ENCODE measurements at places on chromosomes 12 and 14.
A peak's percentile ranks its signal among the peaks of the same experiment; 100 is the strongest.

DNA sequence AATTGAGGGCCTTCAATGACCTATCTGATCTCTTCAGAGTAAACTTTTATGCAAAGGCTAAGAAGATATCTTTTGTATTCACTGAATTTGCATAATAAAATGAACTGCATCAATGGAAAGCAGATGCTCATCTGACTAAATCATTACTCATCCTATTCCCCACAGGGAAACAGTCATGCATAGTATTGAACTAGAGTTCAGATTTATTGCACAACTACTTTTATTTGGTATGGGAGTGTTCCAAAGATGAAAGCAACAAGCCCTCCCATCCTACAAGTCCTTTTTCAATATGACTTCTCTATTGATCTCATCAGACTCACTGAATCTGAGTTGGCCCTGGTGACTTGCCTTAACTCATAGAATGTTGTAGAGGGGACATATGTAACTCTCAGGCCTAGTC is 159.8 kb downstream of the KITLG start:
- no peak for DNase-seq

DNA sequence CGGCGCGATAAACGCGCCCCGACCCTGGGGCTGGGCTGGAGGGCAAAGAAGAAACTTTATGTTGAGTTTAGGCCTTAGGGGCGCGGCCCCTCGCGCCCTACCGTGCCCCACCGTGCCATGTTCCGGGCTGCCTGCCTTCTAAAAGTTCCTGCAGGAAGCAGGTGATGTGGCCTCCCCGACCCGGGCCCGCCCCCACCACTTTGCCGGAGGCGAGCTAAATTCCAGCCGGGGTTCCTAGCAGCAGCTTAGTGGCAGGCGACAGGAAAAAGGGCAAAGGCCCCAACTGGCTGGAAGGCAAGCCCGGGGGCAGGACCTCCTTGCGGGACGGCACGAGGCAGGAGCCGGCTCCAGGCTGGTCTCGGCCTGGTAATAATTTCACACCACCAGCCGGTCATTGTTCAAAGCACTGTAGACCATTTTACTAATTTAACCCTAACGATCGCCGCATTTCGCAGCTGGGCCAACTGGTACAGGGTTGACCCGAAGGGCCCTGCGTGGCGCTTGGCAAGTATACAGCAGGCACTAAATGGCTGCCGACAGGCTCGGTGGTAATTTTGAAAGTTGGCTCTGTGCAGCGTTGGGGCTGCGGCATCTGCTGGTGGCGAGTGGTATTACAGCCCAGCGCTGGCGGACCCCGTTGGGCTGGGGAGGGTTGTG is 895 bp upstream of the CCDC88C start:
- no peak for DNase-seq

- no peak for DNase-seq
Measured at GRCh38 chr12:103627189-103627855, 40.2 kb downstream of the STAB2 start.

- DNase-seq: peak; percentile 41
Measured at GRCh38 chr14:23910101-23910875, 43.3 kb upstream of the DHRS4 start.

GRCh38 chr12:48527891-48528670 is 2.6 kb downstream of the OR8S1 start:
- no peak for DNase-seq

- DNase-seq: no peak
Measured at GRCh38 chr14:73198253-73198652, 39.1 kb upstream of the PAPLN start.

DNA sequence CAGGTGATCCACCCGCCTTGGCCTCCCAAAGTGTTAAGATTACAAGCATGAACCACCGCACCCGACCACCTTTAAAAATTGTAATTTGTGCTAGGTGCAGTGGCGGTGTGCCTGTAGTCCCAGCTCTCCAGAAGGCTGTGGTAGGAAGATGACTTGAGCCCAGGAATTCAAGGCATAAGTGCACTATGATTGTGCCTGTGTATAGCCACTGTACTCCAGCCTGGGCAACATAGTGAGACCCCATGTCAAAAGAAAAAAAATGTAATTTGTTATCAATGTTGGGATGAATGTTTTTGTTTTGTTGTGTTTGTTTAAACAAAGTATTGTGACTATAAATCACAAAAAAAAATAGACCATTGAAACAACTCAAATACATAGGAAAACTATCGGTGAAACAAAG is 43.1 kb upstream of the NAP1L1 start:
- DNase-seq: no peak

DNA sequence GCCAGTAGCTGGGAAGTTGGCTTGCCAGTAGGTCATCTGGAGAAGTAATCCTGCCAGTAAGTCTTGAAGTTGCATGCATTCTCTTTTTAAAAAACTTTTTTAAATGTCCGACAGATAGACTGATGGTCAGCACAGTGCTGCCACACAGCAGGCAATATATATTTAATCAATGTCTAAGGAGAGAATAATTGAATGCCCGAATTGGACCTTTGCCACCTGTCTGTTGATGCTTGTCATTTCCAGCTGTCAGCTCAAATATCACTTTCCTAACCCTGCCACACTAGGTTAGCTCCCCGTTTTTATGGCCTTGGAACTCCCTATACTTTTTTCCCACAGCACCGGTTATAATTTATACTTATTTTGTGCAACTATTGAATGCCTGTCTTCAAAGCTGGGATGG is 2.1 kb upstream of the SLC15A4 start:
- DNase-seq: no peak

GRCh38 chr14:39755269-39755878 is 323.1 kb upstream of the FBXO33 start:
- no peak for DNase-seq

GRCh38 chr14:75970989-75971388 is 10.8 kb downstream of the TGFB3 start:
- DNase-seq: no peak

GRCh38 chr12:89461649-89462612 is 62.7 kb downstream of the GALNT4 start:
- peak; percentile 48 for DNase-seq

GRCh38 chr14:100691395-100692056 is 35.2 kb upstream of the DLK1 start:
- DNase-seq: no peak

GRCh38 chr14:56349960-56350359 is 229.6 kb upstream of the TMEM260 start:
- no peak for DNase-seq

DNA sequence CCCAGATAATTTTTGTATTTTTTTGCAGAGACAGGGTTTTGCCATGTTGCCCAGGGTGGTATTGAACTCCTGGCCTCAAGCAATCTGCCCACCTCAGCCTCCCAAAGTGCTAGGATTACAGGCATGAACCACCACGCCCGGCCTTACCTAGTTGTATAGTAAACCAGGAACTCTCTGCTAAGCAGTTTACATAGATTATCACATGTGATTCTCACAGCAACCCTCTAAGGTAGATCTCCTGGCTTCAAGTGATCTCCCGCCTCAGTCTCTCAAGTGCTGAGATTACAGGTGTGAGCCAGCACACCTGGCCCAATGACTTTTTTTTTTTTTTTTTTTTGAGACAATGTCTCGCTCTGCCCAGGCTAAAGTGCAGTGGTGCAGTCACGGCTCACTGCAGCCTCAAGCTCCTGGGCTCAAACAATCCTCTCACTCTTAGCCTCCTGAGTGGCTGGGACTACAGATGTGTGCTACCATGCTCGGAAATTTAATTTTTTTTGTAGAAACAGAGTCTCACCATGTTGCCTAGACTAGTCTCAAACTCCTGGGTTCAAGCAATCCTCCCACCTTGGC is 26.0 kb upstream of the ATP2A2 start:
- DNase-seq: no peak

DNA sequence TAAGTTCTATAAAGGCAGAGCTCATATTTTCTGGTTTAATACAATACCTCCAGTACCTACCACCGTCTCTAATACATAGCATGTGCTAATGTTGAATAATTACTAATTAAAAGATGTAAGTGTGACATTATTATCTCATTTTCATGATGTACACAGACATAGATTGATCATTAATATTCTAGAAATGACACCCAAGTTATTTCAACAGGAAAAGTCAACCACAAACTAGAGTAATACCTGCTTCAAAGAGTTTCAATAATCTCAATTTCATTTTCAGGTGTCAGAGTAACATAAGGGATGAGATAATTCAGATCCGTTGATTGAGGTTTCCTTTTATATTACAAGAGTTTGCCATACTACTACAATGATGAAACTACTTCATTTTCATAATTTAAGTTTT is 388.9 kb downstream of the SOX5 start:
- no peak for DNase-seq

GRCh38 chr14:24422694-24423601 is 6.5 kb downstream of the CBLN3 start:
- no peak for DNase-seq

DNA sequence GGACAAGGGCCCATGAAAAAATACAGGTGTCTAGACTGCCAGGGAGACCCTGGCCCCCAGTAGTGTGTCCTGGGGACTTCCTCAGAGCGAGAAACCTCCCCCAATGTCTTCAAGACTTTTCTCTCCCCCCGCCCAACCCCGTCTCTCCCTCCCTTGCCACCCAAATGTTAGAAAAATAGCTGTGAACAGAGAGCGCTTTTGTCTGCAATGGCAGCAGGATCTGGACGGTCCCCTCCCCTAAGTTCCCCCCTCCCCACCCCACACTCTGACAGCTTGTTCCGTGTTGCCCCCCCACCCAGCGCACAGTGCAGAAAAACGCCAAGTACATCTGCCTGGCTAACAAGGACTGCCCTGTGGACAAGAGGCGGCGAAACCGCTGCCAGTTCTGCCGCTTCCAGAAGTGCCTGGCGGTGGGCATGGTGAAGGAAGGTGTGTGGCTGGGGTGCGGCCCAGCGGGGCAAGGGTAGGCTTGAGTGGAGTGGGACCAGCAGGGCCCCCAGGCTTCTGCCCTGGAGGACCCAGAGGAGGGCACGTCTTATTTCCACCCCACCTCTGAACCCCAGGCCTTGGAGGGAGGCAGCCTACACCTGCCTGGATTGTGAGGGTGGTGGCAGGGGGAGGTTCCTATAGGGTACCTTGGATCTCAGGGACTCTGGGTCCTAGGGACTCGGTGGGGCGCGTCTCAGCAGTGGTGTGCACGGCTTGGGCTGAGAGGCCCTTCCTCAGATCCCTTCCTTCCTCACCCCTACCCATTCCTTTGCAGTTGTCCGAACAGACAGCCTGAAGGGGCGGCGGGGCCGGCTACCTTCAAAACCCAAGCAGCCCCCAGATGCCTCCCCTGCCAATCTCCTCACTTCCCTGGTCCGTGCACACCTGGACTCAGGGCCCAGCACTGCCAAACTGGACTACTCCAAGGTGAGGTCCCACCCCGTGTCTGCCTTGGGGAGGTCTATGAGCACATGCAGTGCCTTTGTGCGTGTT is 4.8 kb downstream of the NR4A1 start:
- DNase-seq: no peak

DNA sequence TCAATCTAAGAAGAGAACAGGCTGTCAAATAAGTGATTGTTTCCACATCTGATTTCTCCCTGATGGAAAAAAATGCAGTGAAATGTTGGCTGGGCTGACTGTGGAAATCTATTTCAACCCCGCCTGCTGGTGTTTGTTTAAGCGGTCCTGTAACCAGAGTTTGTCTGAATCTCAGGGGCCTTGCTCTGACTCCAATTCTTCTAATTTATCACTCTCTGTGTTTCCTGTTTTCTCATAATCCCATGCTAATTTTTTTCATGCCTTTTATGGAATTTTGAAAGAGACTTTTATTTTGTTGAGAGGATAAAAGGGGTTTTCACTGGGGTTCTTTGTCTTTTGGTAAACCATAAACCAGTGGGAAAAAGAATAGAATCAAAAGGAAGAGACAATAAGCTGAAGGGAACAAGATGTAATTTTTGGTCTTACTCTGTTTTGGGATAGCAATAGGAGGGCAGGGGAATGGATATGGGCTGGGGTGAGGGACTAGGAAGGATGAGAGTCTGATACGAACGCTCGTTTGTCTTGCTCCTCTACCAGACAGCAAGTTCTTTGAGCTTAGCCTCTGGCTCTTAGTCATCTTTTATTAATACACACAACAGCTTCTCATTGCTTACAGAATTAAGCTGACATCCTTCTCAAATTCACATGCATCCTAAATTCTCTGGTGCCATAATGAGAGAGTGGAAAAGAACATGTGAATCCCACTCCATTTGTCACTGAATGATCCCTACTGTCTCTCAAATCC is 8.0 kb upstream of the MGP start:
- DNase-seq: no peak

GRCh38 chr12:100326208-100326607 is 30.7 kb upstream of the SLC17A8 start:
- no peak for DNase-seq

GRCh38 chr14:96934638-96935330 is 137.6 kb downstream of the VRK1 start:
- no peak for DNase-seq

GRCh38 chr12:58346032-58346632 is 404.8 kb downstream of the ATP23 start:
- peak; percentile 27 for DNase-seq

DNA sequence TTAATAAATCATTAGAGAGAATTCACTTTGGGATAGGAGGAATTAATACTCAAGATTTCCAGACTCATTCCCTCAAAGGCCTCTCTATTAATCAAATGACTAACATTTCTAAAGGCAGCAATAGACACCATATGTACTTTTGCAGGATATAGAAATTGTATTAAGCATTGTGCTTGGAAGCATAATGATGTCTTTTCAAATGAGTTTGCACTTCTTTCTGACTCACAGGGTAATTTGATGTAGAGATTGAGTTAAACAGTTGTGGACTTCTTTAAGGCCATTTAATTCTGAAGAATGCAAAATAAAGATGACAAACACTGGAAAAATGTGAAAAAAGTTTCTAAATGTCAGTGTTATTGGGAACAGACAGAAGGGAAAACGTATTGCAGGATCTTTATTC is 63.4 kb upstream of the CSRP2 start:
- no peak for DNase-seq

GRCh38 chr12:56983386-56983785 is 23.0 kb downstream of the ZBTB39 start:
- DNase-seq: no peak

GRCh38 chr14:94046696-94047250 is 20.6 kb downstream of the OTUB2 start:
- DNase-seq: no peak

DNA sequence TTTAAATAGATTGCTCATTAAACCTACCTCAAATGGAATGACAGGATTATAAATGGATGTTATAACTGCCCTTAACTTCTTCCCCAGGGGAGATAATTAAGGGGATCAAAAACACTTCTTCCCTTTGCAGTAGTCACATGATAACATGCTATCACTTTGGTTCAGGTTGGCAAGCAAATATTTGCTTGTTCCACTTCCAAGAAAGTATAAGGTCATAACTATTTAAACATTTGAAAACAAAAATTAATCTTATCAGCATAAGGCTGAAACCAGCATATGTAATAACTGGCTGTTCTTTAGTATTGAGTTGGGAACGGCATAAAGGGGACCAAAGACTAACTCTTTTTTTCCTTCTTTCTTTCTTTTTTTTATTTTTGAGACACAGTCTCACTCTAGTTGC is 2.4 kb upstream of the LYZ start:
- DNase-seq: no peak

- DNase-seq: no peak
Measured at GRCh38 chr14:79706382-79706781, 504.9 kb downstream of the DIO2 start.

GRCh38 chr12:56110571-56110970 is 5.9 kb upstream of the RPL41 start:
- no peak for DNase-seq

Data from SHP77 treated with DMSO at 0.1 percent for 48 hours (cell line).